ENCODE measurements at places on chromosomes 12 and 14.
A peak's percentile ranks its signal among the peaks of the same experiment; 100 is the strongest.

- no peak for DNase-seq
These were observed at the start of gene SMOC1 for GRCh38 chr14:69879175-69880043. Gene SMOC1 (plus strand): TSS chr14:69879416. CDS start chr14:69879679, 263 bp downstream.

DNA sequence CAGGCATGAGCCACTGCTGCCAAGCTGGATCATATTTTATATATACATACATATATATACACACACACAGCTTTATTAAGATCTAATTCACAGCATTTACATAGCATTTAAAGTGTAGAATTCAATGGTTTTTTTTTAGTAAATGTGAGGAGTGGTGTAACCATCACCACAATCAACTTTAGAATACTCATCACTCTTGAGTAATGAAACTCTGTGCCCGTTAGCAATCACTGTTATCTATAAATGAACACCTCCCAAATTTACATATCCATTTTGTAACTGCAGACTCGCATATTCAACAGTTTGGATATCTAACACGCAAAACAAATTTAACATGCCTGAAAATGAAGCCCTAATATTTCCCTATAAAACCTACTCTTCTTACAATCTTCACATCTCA lies 90.9 kb downstream of the PPP1R12A start:
- no peak for DNase-seq

- DNase-seq, result no peak
These were observed 277.3 kb downstream of the SLC16A7 start for GRCh38 chr12:59873136-59873535.

DNA sequence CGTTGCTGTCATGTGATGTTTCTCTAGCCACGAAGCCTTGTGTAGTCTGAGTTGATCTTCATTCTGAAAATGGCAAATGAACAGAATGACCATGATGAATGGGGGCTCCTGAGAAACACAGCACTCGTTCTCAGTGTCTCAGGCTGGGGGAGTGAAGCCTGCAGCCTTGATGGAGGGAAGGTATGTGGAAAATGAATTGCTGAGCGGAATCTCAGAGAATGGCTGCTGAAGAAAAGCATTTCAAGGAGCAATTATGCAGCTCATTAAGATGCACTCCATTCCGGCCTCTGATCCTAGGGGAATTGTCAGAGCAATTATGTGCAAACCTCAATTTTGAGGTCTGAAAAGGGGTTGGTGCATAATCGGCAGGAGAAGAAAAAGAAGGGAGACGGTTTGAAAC lies 167.1 kb downstream of the CHST11 start:
- no peak for DNase-seq

DNA sequence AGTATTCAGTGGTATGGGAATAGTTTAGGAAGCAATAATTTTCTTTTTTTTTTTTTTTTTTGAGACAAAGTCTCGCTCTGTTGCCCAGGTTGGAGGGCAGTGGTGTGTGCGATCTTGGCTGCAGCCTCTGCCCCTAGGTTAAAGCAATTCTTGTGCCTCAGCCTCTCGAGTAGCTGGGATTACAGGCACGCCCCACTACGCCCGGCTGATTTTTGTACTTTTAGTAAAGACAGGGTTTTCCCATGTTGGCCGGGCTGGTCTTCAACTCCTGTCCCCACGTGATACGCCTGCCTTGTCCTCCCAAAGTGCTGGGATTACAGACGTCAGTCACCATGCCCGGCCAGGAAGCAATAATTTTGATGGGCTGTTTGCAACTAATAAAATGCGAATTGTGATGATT lies 62.1 kb downstream of the ATG14 start:
- DNase-seq, result no peak

- DNase-seq, result no peak
These were observed 35.7 kb downstream of the B4GALNT3 start for GRCh38 chr12:495466-495865.

GRCh38 chr12:89166525-89166934 lies 185.8 kb downstream of the DUSP6 start:
- DNase-seq, result peak; percentile 14
